ENCODE measurements at places on chromosomes 6 and 20.

- peak; percentile 20 for DNase-seq
Observed at GRCh38 chr20:53872081-53872541, 198.3 kb downstream of the BCAS1 start.

- DNase-seq = peak; percentile 2
Observed at GRCh38 chr6:49453221-49453620, 9.8 kb downstream of the MMUT start.

GRCh38 chr20:41853806-41854205 lies 235.6 kb upstream of the CHD6 start:
- DNase-seq = no peak

- DNase-seq = peak; percentile 55
Observed at GRCh38 chr6:56906752-56907151, 48.2 kb upstream of the BEND6 start.

DNA sequence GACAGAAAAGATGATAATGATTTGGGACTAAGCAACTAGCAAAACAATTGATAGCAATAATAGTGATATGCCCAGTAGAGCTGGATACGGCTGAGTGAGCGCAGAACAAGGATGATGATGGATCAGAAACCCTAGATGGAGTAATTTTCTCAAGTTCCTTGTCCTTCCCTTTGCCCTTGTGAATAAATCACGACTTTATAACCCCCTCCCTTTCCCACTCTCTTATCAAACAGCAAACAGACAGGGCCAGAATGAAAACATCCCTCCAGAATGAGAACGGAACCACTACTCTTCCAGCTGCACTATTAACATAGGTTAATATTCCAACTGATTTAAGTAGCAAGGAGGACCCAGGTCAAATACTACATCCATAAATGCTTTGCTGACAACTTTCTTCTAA lies 1.3 kb upstream of the MTFR2 start:
- DNase-seq = no peak

DNA sequence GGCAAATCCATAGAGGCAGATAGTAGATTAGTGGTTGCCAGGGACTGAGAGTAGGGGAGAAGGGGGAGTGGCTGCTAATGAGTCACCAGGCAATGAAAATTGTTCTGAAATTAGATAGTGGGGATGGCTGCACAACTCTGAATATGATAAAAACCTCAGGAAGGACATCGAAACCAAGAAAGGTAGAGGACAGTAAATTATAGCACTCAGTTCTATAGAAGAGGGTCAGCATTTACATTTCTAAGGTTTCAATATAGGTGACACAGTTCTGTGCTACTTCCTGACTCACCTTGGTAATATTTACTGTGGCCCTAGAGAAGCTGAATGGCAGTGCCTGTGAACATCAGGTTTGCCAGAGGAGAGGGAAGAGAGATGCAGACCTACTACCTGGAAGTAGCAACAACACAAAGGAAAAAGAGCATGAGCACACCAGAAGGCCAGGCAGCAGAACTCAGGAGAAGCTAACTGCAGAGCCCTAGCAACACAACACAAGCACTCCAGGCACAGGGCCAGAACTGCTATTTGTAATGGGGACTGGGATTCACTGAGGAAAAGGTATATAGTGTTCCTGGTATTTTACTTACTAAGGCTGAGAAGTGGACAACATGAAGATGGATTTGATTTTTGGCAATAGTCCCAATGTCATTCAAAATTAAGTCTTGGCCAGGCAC lies 75.9 kb downstream of the PLCG1 start:
- DNase-seq = peak; percentile 37

- DNase-seq = no peak
Observed at GRCh38 chr20:41577129-41578009, 40.8 kb downstream of the CHD6 start.

DNA sequence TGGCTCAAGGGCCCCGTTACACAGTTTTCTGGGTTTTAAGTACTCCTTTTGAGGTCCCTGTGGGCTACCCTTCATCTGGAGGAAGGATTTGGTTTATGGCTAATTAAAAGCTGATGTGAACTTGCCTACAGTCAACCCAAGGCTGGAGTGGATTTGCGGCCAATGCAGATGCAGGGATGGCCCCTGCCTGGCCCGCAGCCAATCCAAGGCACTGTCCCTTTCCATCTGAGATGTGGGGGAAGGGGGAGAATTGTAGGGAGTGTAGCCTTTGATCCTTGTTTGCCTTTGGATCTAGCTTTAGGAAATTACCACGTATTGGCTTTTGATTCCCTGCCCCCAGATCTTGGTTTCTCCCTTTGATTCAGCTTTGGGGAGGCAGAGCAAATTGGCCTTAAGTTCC lies 128.0 kb upstream of the GGTLC1 start:
- DNase-seq = peak; percentile 91

- DNase-seq = peak; percentile 67
Observed at GRCh38 chr20:16761305-16761829, 13.2 kb downstream of the OTOR start.

GRCh38 chr20:55158446-55158845 lies 683.1 kb downstream of the DOK5 start:
- DNase-seq = no peak

DNA sequence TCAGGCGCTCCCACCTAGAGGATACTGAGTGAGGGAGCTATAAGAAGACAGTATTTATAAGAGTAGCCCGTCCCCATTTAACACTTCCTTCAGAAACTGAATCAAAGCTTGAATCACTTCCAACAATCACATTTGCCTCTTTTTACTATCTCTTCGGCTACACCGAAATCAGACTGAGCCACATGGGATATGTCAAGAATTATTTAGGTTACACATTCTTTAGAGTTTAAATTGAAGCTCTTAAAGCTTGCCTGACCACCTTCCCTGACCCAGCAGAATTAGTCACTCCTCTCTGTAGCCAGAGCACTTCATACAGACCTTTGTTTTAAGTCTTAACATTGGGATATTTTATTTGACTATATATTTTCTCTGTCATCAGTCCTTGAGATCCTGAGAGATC lies 163.7 kb downstream of the MAFB start:
- peak; percentile 88 for DNase-seq

GRCh38 chr6:39772559-39773273 lies 19.5 kb upstream of the DAAM2 start:
- DNase-seq = peak; percentile 27

DNA sequence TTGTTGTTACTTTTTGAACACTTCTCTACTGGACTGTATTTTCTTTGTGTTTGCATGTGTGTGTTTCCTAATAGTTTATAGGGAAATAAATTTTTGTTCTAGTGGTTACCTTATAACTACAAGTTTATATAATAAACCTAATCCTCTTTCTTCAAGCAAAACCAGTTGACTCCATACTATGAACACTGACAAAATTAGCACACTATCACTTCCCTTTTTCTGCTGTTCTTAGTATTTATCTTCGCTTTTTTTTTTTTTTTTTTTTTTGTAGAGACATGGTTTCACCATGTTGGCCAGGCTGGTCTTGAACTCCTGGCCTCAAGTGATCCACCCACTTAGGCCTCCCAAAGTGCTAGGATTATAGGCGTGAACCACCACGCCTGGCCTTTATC lies 25.0 kb upstream of the C6orf62 start:
- DNase-seq = no peak

DNA sequence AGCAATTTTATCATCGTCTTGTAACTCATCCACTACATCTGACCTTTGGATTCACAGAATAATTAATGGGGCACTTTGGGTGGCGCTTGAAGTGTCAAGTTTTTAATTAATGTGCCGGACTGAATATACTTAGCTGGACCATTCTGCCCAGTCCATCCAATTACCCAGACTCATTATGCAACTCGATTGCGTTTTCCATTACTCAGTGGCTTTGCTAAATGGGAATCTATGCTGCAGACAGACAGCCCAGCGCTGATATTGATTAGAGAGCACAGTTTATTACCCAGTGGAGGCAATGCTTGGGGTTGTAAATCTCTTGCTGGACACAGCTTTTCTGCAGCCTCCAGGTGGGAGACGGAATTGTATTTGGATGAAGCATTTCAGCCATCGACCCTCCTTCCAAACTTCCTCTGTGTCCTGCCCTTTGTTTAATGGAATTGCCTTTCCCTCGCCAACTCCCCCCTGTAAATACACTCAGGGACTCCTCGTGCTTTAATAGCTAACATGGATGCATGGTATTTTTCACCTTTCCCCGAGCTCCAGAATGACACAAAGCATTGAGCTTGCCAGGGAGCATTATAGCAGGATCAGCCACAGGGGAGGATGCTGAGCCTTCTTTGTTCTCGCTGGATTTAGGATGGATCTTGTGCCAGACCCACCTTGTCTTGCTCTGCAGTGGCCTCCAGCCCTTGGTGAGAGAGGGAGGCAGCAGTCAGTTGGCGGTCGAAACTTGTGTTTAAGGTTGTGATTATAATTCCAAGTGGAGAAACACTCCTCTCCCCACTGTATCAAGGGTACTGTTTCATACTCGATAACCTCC lies 59.7 kb downstream of the EDN3 start:
- no peak for DNase-seq

- DNase-seq = no peak
Observed at GRCh38 chr6:29791162-29791561, 36.5 kb upstream of the HLA-G start.

GRCh38 chr6:41780551-41781365 lies at the start of gene PRICKLE4:
Gene PRICKLE4, plus strand, starts transcription at chr6:41780782. Its CDS starts 2,692 bp downstream, at chr6:41783474.
- peak; percentile 44 for DNase-seq

- DNase-seq = peak; percentile 68
Observed at GRCh38 chr20:9294041-9294440, 220.3 kb upstream of the LAMP5 start.

DNA sequence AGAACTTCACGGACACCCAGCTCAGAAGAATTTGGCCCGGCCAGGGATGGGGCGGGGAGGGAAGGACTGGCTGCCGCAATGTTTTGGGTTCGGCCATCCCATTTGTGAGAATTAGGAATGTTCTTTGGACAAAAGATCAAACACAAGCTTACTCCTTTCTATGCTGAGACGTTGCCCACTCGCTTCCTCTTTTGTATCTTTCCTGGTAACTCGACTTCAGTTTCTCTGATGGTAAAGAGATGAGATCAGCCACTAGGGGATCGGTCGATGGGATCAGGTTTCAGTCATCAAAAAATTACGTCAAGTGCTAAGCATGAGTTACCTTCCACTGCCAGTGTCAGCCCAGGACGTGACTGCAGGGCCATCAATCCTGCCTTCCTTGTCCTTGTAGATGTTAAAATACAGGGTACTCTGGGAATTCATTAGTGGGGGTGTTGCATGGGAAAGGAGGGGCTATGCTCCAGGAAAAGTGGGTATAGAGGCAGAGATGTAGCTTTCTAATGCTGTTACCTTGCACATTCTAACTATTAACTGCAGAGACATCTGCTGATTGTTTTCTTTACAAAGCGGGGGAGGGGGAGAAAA lies 190.2 kb downstream of the TSHZ2 start:
- DNase-seq = peak; percentile 42

GRCh38 chr6:151679081-151679480 lies 128.4 kb upstream of the ESR1 start:
- peak; percentile 65 for DNase-seq

- peak; percentile 83 for DNase-seq
Observed at GRCh38 chr6:129510950-129511349, 199.0 kb downstream of the ARHGAP18 start.

DNA sequence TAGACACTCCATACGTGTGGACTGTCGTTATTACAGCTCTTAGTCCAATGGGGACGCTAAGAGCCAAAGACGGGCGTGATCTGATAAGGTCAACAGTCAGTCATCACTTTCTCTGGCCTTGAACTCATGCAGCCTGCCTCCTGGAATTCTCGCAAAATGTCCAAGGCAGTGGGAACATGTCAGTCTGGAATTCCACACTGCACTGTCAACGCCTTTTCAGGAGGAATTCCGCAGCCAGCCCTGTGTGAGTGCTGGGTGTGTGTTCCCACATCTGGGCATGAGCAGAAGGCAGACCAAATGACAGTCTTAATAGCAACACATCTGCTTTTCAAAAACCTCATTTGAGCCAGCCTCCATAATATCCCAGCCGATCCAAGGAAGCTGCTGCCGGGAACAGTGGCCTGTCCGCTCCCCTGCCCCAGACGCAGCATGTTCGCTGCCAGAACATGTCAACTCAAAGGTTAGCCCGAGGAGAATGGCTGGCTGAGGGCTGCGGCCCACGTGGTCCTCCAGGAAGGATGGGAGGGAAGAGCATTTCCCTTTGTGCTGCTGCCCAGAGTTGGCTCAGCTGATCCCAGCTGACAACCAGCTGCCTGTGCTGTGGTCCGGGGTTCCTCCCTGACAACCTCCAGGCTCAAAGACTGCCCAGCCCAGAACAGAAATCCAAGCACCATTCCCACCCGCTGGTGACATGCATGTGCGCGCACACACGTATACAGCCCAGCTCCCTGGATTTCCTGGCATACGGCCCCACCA lies 103.1 kb downstream of the SULF2 start:
- peak; percentile 61 for DNase-seq

DNA sequence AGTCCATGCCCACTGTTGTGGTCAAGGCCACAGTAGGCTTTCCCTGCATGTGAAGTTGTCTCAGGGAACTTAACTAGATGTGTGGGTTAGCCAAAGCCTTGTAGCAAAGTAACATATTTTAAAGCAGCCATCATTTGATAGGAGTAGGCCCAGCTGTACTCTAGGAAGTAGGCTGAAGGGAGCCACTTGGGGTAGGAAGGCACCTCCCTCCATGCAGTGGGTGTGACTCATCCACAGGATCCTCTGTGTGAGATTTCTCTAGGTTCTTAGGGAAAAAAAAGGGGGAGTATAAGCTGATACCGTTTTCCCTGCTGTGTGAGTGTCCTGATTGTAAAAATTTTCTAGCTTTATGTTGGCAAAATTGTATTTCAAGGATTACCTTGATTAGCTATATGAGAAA lies 44.7 kb downstream of the VAPB start:
- peak; percentile 88 for DNase-seq

GRCh38 chr20:10679269-10679668 lies 5.5 kb upstream of the JAG1 start:
- peak; percentile 55 for DNase-seq

GRCh38 chr6:11467364-11467763 lies 70.2 kb upstream of the TMEM170B start:
- DNase-seq = no peak

GRCh38 chr6:1518855-1519254 lies 90.9 kb upstream of the FOXC1 start:
- no peak for DNase-seq

GRCh38 chr20:4190792-4191519 lies 175.6 kb upstream of the RNF24 start:
- DNase-seq = no peak

DNA sequence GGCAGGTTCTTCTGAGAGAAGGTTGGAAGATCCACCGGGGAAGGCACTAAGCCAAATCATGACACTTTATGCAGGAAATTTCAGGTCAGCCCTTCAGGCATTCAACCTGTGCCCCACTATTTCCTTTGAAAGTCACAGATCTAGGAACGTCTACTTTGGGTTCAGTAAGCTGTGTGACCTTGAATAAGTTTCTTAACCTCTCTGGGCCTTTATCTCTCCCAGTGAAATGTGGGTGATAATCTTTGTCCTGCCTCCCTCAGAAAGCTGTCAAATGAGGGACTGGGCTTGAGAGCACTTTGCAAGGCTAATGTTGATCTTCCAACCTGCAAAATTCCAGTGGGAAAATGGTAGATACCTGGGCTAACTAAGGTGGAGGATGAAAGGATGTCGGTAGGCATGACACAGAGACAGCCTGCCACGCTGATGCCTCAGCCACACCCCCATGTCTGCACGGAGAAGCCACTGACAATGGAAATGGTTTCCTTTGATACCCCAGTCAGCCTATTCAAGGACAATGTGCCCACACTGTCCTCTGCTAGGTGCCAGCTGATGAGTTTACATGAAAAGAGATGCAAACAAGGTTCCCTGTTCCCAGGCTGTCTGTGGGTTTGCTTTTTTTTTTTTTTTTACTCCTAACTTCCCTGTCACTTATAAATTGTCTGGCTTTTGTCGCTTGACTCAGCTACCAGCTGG lies 9.3 kb downstream of the BNIP5 start:
- no peak for DNase-seq

Data from RPMI7951 (cell line).